Colonic mucosa (tissue), 4 donors: ENCODE measurements at places on chromosomes 7 and 10. TPM values are rescaled to one million over a fixed set of nuclear protein-coding genes. Genes with fewer than 3 reads are reported as not detected.

- no peak for DNase-seq
These were observed 148.3 kb downstream of the SVIL start for GRCh38 chr10:29486433-29486832.

DNA sequence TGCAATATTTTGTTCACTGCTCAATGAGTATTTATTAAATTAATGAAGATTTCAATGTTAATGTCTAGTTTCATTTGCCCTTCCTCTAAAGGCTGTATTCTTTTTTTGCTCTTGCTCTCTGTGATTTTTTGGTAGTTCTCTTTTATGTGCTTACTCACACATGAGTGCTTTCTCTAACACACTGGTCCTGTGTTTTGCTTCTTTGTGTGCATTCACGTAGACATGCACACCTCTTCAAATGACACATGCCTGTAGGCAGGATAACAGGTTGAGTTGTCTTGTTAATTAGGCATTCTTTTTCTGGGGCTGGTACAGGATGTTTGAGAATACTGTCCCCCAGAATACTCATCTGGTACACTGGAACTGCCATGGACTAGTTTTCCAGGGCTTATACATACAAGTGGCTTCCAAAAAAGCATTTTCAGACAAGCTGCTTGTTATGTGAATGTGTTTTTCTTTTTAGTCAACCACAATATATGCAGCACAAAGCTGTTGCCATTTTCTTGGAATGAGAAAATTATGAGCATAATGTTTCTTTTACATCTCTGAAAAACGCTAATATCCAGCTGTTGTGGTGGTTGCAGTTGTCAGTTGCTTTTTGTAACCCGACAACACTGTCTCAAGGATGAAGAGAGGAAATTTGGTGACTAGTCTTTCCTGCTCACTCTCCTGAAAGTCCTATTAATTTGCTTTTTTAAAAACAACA, 416.4 kb downstream of the AUTS2 start:
- no peak for DNase-seq

- no peak for DNase-seq
These were observed 185.5 kb downstream of the SGMS1 start for GRCh38 chr10:50438049-50438936.

Gene ASAH2B
- total RNA-seq, result 6.7 TPM
